Ovary (tissue), 10 donors: ENCODE measurements at places on chromosomes 6 and 20. TPM values are rescaled to one million over a fixed set of nuclear protein-coding genes. Genes with fewer than 3 reads are reported as not detected.

DNA sequence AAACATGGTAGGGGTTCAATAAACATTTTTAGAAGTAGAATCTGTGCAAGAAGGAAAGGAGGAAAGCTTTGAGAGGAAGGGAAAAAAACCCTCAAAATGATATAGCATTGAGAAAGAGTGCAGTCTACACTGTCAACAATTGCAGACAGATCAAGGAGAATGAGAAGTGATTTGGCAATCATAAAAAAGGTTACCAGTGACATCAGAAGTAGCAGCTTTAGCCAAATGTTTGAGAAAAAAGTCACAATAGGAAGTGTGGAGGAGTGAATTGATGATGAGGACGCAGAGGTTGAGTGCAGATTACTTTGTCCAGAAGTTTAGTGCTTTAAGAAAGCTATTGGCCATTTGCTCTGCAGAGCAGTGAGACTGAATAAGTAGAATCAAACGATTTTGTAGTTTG lies 155.0 kb downstream of the GJA1 start:
- peaks cover 4% of the 10 kb centered on the region for H3K4me1 ChIP-seq
- H3K36me3 ChIP-seq = no peaks in the 10 kb centered on the region
- H3K27me3 ChIP-seq = no peaks in the 10 kb centered on the region
- H3K4me3 ChIP-seq = no peak overlapping the region

DNA sequence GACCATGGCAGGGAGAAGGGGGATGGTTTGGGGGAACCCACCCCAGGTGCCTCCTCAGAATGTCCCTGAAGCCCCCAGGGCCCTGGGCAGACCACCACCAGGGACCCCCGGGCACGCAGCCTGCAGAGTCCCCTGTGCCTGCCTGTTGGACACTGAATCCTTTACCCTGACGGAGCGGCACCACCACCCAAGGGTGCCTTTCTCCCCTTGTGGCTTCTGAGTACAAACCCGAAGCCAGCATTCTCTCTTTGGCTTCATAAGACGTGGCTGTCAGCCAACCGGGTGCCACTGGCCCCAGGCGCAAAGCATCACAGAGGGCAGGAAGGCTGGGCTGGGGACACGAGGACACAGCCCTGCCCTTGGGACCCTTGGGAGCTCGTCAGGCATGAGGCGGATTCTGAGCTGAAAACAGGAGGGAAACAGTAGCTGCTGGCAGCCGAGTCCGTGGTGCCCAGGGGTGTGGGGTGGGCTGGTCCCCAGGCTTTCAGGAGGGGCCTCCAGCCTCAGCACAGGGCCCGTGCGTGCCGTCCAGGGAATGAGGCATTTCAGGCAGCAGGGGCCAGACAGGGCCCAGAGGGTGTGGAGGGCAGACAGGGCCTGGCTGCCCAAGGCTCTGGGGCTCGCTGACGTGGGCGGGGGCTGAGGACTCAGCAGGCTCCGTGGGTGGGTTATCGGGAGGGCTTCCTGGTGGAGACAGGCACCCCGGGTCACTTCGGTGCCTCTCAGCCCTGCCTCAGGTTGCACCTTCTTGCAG lies 3.5 kb downstream of the COL9A3 start:
- H3K27me3 ChIP-seq = peaks cover 4% of the 10 kb centered on the region
- peaks cover 11% of the 10 kb centered on the region for H3K4me1 ChIP-seq
- DNase-seq = no peak
- H3K36me3 ChIP-seq = no peaks in the 10 kb centered on the region
- no peak overlapping the region for H3K27ac ChIP-seq

GRCh38 chr6:337805-338368 lies 45.6 kb downstream of the DUSP22 start:
- no peak for DNase-seq
- H3K36me3 ChIP-seq = no peaks in the 10 kb centered on the region
- no peak overlapping the region for H3K27ac ChIP-seq
- H3K4me1 ChIP-seq = no peaks in the 10 kb centered on the region

The IL17A gene
- not detected for total RNA-seq

DNA sequence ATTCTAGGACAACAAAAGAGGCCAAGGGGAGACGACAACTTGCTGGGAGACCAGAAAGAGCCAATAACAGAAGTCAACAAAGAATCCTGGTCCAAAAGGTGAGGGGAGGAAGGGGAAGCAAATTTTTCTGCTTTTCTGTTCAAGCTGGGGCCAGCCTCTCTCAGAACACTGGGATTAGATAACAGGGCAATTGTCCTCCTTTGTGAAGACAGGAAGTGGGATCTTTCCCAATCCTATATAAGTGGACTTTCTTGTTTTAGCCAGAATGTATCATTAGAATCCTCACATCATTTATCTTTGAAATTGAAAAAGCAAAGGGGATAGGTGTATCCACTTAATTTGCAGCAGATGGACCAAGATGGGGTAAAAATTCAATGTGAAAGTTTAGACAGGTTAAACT lies 101.2 kb upstream of the COL21A1 start:
- H3K4me3 ChIP-seq = no peak overlapping the region
- no peaks in the 10 kb centered on the region for H3K27me3 ChIP-seq
- H3K4me1 ChIP-seq = no peaks in the 10 kb centered on the region
- DNase-seq = no peak
- no peak overlapping the region for H3K27ac ChIP-seq
- no peaks in the 10 kb centered on the region for H3K36me3 ChIP-seq

The EIF2S2 gene
- total RNA-seq = 29.1 TPM

The SPAG4 gene
- 9.6 TPM for total RNA-seq

- no peaks in the 10 kb centered on the region for H3K27me3 ChIP-seq
- no peak for DNase-seq
- H3K4me1 ChIP-seq = no peaks in the 10 kb centered on the region
- no peaks in the 10 kb centered on the region for H3K36me3 ChIP-seq
- no peak overlapping the region for H3K27ac ChIP-seq
Measured at GRCh38 chr20:37128803-37129202, 33.0 kb upstream of the RBL1 start.

DNA sequence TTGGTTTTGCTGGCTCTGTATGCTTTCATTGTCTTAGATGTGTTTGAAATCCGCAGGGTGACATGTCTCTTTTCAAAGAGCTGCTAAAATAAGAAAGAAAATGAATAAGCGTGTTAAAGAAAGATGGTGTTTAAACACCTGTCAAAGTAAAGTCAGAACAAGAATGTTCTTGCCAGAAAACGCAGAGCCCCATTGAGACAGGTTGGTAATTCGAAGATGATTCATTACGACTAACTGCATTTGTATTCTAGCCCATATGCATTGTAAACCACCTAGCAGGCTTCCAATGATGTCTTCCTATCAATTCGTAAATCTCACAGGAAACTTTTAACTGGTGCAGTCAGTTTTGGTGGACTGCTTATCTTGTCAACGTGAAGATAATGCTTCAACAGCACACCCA lies 16.8 kb downstream of the PHACTR2 start:
- no peaks in the 10 kb centered on the region for H3K27me3 ChIP-seq
- H3K27ac ChIP-seq = no peak overlapping the region
- no peak overlapping the region for H3K4me3 ChIP-seq
- H3K4me1 ChIP-seq = peaks cover 9% of the 10 kb centered on the region

- no peak overlapping the region for H3K4me3 ChIP-seq
- H3K4me1 ChIP-seq = no peaks in the 10 kb centered on the region
- no peak overlapping the region for H3K27ac ChIP-seq
Measured at GRCh38 chr20:56788671-56789610, 159.8 kb downstream of the TFAP2C start.

The TNFRSF21 gene
- 12.6 TPM for total RNA-seq

The FNDC11 gene
- 0.45 TPM for total RNA-seq

- no peak overlapping the region for H3K4me3 ChIP-seq
- no peak overlapping the region for H3K27ac ChIP-seq
Measured at GRCh38 chr6:105620878-105621277, 218.0 kb upstream of the PREP start.

- no peaks in the 10 kb centered on the region for H3K27me3 ChIP-seq
- no peaks in the 10 kb centered on the region for H3K4me1 ChIP-seq
- no peaks in the 10 kb centered on the region for H3K36me3 ChIP-seq
- DNase-seq = no peak
- H3K27ac ChIP-seq = no peak overlapping the region
Measured at GRCh38 chr20:64010711-64011237, 25.2 kb upstream of the C20orf204 start.

GRCh38 chr20:58603721-58604120 lies 47.4 kb upstream of the STX16 start:
- no peaks in the 10 kb centered on the region for H3K36me3 ChIP-seq
- peaks cover 3% of the 10 kb centered on the region for H3K4me1 ChIP-seq
- no peaks in the 10 kb centered on the region for H3K27me3 ChIP-seq
- H3K4me3 ChIP-seq = no peak overlapping the region
- no peak for DNase-seq

DNA sequence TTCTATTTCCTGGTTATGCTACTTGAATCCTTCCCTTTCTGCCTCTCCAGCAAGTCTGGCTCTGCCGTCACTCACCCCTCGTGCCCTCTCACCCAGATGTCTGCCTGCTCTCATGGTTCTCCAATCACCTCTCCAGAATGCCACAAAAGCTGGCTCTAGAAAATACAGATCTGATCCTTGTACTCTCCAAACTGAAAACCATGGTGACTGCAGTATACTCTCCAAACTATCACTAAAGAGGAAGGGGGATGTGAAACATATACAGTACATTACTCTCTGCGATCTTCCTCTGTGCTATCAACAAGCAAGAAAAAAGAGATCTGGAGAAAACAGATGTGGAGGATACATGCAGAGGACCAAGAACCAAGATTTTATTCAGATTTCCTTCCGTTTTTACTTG lies 91.1 kb downstream of the ATXN1 start:
- no peaks in the 10 kb centered on the region for H3K27me3 ChIP-seq
- no peak for DNase-seq
- peaks cover 8% of the 10 kb centered on the region for H3K4me1 ChIP-seq
- H3K27ac ChIP-seq = no peak overlapping the region
- no peak overlapping the region for H3K4me3 ChIP-seq
- H3K36me3 ChIP-seq = no peaks in the 10 kb centered on the region

The SYNDIG1 gene
- total RNA-seq = 0.72 TPM

- no peak overlapping the region for H3K4me3 ChIP-seq
- H3K27ac ChIP-seq = no peak overlapping the region
- no peaks in the 10 kb centered on the region for H3K36me3 ChIP-seq
- no peak for DNase-seq
Measured at GRCh38 chr6:35936681-35937359, 15.9 kb upstream of the SRPK1 start.

The RAET1L gene
- not detected for total RNA-seq

The TAGAP gene
- total RNA-seq = 0.58 TPM

- no peaks in the 10 kb centered on the region for H3K36me3 ChIP-seq
- DNase-seq = no peak
- no peak overlapping the region for H3K4me3 ChIP-seq
- no peaks in the 10 kb centered on the region for H3K4me1 ChIP-seq
- H3K27ac ChIP-seq = no peak overlapping the region
Measured at GRCh38 chr6:114042267-114043016, 71.5 kb upstream of the HDAC2 start.

GRCh38 chr6:54094293-54094692 lies 16.9 kb upstream of the MLIP start:
- no peaks in the 10 kb centered on the region for H3K27me3 ChIP-seq
- no peak for DNase-seq
- no peak overlapping the region for H3K4me3 ChIP-seq
- no peak overlapping the region for H3K27ac ChIP-seq
- no peaks in the 10 kb centered on the region for H3K4me1 ChIP-seq

The SMOC2 gene
- total RNA-seq = 84.4 TPM

- H3K4me3 ChIP-seq = no peak overlapping the region
- no peaks in the 10 kb centered on the region for H3K27me3 ChIP-seq
- no peak for DNase-seq
- no peak overlapping the region for H3K27ac ChIP-seq
- H3K36me3 ChIP-seq = no peaks in the 10 kb centered on the region
Measured at GRCh38 chr20:15814911-15815310, 758.3 kb downstream of the KIF16B start.

The EYA4 gene
- total RNA-seq = 17.8 TPM

- DNase-seq = no peak
- peaks cover 5% of the 10 kb centered on the region for H3K4me1 ChIP-seq
- no peak overlapping the region for H3K27ac ChIP-seq
- no peak overlapping the region for H3K4me3 ChIP-seq
Measured at GRCh38 chr6:167697316-167697715, 129.4 kb upstream of the AFDN start.

DNA sequence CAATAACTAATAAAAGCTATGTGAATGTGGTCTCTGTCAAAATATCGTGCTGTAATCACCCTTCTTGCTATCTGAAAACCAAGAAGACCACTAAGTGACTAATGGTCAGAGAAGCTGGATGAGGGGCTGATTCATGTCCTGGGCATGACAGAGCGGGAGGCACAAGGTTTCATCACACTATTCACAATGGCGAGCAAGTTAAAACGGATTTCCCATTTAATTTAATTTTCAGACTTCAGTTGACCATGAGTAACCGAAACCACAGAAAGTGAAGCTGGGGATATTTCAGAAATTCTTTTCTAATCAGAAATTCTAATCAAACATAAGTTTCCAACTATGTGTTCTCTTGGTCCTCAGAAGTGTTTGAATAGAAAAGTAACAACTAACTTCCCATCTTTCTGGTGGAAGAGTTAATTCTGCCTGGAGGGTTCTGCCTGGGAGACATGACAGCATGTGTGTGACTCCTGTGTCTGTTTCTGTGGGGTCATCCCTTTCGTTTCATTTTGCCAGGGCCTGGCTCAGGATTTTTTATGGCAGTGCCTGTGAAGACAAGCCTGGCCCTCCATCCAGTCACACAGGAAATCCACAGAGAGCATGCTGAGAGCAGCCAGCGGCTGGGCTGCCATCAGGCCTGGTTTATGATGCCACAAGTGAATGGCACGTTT lies 98.9 kb downstream of the FAM120B start:
- H3K36me3 ChIP-seq = no peaks in the 10 kb centered on the region
- no peaks in the 10 kb centered on the region for H3K27me3 ChIP-seq
- H3K4me1 ChIP-seq = no peaks in the 10 kb centered on the region
- DNase-seq = no peak
- H3K4me3 ChIP-seq = no peak overlapping the region

GRCh38 chr20:32477594-32478512 lies 107.3 kb downstream of the NOL4L start:
- no peak overlapping the region for H3K4me3 ChIP-seq
- H3K36me3 ChIP-seq = no peaks in the 10 kb centered on the region
- H3K27me3 ChIP-seq = no peaks in the 10 kb centered on the region
- H3K27ac ChIP-seq = no peak overlapping the region
- DNase-seq = no peak

DNA sequence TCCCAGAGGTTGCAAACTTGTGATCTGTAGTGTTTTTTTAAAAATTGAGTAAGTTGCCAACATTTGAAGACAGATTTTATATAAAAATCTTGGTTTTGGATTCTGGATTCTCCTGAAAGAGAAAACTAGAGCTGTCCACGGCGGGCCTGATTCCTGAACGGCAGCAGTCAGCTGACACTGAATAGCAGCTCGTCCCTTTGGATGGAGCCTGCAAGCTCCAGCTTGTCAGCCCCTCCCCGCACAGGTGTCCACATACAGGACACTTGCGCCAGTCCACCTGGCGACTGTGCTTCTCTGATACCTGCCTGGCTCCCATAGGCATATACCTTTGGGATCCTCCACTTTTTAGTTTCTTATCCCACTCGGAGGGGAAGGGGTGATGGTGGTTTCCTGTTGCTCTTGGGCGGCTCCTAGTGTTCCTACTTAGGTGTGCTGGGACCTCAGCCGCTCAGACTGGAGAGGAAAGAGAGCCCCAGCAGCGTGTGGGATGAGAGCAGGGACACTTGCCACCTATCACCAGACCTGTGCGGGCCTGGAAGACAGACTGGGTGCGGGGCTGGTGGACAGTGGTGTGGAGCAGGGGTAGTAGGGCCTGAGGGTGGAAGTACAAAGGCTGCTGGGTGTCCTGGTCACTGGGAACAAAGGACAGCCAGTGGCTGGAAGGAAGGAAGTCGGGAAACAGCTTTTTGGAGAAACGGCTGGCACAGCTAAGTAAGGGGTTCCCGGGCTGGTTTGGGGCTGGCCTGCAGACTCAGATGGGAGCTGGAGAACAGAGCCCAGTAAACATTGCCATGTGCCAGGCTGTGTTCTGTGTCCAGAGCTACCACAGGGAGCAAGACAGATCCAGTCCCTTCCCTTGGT lies 18.3 kb downstream of the GHRH start:
- no peak overlapping the region for H3K27ac ChIP-seq
- H3K4me3 ChIP-seq = no peak overlapping the region
- H3K36me3 ChIP-seq = no peaks in the 10 kb centered on the region
- no peaks in the 10 kb centered on the region for H3K4me1 ChIP-seq
- no peaks in the 10 kb centered on the region for H3K27me3 ChIP-seq
